ENCODE measurements at places on chromosomes 6 and 20.

DNA sequence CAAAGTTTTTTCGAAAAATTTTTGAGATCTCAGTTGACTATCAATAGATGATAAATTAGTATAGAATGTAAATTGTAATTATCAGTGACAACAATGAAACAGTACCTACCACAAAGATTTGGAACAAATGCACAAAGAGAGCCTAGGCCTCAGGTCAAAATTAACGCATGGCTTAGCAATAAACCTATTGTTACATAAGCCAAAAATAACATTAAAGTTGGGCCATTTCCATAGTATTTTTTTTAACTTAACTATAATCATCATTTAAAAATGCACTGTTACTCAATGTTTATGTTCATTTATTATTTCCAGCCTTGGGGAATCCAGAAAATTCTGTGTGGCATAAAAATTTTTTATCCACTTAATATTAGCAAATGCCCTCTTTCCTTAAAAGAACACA is 117.0 kb downstream of the EPB41L2 start:
- no peak for DNase-seq

DNA sequence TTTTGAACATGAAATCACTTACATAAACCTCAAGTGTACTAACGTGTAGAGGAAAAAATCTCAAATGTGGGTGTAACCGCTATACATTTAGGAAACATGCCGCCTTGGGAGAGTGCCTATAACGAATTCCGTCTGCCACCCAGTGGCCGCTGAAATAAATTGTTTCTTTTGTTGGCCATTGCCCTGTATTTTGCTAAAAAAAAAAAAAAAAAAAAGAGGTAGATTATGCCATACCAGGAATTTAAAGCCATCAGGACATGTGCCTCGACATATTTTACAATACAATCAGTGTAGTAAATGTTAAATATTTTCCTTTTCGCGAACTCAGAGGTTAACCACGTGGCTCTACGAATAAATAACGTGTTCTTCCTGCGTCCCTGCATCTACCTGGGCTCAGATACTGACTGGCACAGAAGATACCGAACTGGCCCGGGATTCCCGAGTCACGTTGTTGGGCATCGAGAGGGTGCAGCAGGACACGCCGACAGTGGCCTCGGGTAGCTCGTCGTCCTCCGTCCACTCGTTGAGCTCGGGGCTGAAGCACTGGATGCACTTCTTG is 14.3 kb downstream of the KLHL31 start:
- DNase-seq, result peak; percentile 37

DNA sequence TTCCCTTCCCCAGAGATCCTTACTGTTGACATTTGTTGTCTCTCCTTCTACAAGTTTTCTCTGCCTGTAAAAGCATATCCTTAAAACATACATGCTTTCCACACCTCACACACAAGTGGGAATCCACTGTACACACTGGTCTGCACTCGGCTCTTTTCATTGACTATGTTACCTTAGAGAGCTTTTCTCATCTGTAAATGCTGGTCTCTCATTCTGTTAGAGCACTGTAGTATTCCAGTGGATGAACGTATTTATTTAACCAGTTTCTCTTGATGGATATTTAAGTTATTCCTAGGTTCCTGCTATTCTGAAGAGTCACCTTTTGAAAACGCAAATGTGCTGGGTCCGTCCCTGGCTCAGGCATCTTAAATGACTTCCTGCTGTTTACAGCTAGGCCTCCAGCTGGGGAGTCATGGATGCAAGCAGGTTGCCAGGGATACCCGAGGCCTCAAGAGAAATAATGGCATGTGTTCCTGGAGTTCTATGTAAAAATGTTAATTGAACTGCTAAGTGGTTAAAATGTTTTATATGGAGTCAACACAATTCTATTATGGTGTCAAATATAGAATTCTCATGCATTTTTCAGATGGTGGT is 61.1 kb upstream of the TGM3 start:
- DNase-seq, result no peak

GRCh38 chr6:52826513-52826912 is 14.1 kb downstream of the GSTA5 start:
- no peak for DNase-seq

DNA sequence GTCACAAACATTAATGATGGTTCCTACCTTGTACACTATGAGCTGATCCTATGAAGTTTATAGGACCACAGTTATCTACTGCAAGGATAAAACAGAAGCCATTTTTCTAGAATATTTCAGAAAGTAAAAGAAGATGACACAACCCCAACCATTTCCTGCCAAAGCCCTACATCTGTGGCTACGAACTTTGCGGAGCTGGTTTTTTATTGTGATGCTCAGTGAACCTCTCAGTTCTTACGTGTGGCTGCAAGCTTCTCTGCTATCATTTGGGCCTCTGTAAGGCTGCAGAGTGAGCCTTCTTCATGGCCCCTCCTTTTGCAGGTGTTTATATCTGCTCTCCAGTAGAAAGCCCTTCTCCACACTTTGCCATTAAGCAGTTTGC is 17.8 kb upstream of the TAGAP start:
- DNase-seq, result no peak

DNA sequence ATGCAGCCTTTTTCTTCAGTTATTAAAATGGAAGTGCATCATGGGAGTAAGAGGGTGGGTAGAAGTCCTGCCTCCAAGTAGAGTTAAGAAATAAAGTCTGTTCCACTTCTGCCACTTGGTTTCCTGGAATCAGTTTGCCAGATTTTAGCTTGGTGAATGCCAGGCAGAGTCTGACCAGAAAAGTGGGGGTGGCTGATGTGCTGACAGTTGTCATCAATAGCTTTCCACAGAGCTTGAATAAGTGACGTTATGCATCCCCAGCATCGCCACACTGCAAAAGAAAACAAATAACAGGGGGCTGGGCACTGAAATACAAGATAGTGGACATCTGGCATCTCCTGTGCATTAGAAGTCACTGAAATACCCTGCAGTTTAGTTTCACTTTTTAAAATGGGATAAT is 30.8 kb upstream of the CEP162 start:
- no peak for DNase-seq

GRCh38 chr6:33091957-33092356 is 16.2 kb downstream of the HLA-DPB1 start:
- peak; percentile 28 for DNase-seq

DNA sequence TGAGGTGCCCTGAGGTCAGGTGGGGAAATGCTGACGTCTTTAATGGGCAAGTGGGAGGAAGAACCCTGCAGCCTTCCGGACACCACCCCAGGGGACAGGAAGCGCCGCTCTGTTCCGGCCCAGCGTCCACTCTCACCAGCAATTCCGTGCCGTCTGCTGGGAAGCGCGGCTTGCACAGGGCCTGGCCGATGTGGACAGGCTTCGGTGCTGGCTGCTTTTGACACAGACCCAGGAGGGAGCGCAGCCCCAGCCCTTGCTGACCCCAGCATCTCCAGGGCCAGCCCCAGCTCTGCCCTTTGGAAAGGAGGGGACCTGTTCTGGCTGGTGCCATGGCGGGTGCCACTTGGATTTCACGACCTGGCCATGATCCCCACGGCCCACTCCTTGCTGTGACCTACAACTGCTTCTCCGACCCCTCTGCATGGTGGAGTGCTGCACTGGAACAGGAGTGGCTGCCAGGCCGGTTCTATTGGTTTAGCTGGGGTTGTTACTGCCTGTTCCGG is 123.2 kb downstream of the DLL1 start:
- no peak for DNase-seq

DNA sequence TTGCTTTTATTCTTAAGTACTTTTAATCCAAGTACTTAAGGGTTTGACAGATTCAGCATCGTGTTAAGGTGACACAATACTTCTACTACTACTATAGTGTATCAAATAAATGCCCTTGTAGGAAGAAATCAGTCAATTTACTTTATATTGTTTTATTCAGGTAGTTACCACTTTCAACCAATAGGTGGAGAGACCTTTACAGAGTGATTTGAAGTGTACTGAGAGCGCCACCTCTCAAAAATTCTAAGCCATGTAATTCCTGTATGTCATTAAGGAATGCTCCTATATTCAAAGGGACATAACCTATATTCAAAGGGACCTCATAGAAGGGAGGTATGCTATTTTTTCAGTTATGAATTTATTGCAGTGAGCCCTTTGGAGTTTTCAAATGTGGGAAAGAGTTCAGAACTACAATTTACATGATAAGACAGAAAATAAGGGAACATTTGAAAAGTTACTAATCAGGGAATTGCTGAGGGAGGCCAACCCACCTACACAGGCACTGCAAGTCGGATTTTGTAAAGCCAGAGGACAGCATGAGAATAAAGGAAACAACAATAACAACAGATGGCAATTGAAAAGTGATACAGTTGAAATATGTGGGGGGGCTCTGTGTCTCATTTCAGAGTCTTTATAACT is 955.6 kb downstream of the TBC1D32 start:
- no peak for DNase-seq

- no peak for DNase-seq
Observed at GRCh38 chr6:85676086-85676729, 33.5 kb upstream of the SYNCRIP start.

DNA sequence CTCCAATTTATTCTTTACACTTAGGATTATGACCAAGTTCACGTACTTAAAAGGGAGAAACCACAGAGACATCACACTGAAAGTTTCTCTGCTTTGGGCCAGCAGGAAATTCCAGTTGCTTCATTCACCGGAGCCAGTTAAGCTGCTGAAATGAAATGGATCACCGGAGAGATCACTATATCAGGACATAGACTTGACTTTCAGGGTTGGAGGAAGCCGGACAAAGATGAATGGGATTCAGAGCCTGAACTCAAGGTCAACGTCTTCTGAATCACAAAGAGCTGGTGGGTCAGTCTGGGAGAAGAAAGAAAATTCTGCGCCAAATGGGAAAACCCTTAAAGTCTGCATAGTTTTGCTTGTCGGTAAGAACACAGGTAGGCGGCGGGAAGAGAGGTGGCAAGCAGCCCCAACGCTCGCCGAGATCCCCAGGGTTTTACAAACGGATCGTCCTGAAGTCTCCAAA is 81.9 kb upstream of the CCDC28A start:
- DNase-seq, result no peak

- DNase-seq, result no peak
Observed at GRCh38 chr20:32449890-32450401, 91.8 kb downstream of the ASXL1 start.

DNA sequence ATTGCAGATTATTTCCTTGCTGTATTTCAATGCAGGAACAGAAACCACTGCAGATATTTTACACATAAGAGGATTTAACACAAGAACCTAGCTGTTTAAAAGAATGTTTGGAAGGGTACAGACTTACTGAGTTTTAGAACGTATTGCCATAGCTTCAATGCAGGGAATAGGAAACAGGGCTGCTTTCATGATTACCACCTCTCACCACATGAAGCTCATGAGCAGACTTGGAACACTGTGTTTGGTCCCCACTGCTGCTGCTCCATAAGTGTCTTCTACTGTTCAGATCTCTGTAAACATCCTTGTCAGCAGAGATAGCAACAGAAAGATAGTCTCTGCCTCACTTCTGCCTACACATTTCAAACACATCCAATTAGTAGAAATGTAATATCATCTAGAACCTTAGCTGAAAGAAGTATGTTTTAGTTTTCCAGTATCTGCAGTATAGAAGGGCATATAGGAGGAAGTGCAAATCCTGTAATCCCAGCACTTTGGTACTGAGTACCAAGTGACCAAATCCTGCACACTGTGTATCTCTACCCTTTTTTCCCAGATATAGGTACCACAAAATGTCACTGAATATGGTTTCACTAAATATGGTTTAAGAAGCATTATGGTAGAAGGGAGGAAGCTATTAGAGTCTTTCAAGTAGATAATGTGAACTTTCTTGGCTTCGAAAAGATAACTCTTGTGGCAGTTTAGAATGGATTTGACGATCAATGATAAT is 51.9 kb downstream of the STXBP5 start:
- DNase-seq, result no peak

DNA sequence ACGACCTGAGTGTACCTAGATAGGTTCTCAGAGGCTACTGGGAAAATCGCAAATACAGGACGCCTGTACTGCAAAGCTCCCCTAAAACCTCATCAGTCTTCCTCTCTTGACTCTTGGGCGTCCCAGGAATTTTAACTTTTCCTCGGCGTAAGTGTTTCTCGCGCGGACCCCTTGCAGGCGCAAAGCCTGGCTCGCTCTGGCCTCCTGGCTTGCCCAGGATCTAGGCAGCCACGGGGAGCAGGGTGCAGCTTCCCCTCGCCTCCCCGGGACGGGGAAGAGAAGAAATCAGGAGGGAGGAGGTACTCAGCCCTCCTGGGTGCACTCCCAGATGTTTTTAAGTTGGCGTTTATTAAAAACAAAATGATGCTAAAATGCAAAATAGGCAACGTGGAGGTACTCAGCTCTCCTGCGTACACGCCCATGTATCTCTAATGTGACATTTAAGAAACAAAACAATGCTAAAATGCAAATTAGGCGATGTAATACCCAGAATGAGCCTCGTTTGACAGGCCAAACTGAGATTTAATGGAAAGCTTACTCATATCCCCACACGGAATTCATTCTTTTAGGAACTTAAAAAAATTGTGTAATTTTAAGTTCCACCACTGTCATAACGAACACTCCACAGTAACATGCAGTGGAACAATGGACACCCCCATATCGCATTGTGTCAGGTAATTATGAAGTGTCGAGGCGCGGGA is 1.6 kb upstream of the SOBP start:
- DNase-seq, result no peak

GRCh38 chr20:23021541-23021940 is 13.6 kb upstream of the SSTR4 start:
- no peak for DNase-seq

DNA sequence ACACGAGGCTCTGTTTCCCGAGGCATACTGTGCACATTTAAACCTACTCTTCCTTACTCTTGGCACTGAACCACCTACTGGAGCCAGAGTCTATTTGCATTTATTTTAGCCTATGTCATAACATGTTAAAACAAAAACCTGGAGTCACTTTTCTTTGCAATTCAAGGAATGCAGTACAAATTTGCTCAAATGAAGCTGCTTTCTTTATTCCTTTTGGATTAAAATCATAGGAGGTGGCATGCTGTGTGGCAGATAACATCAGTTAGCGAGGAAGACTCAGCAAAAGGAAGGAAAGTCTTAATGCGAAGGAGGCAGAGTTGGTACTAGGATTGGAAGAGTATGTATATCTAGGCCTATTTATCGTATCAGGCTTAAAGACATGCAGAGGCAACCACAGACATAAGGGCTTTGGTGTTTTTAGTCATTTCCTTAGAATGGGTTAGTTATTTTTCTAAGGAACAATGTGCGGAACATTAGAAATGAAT is 92.9 kb downstream of the SAMD3 start:
- no peak for DNase-seq

DNA sequence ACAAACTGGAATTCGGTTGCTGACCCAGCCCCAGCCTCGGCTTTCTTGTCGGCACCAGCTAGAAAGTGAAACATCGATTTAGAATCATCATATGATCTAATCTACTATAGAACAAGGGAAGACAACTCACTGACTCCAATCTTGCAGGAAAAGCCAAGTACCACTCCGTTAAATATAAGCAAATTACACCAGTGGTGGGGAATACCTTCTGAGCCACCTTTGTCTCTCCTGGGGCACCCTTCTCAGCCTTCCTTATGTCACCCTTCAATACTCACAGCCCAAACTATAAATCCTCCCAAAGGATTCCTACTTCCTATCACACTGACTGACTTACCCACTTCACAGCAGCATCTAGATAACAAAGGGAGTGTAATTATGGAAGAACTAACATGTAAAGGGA is 7.5 kb downstream of the RPS10 start:
- DNase-seq, result no peak
